ENCODE measurements at places on chromosomes 12 and 14.

DNA sequence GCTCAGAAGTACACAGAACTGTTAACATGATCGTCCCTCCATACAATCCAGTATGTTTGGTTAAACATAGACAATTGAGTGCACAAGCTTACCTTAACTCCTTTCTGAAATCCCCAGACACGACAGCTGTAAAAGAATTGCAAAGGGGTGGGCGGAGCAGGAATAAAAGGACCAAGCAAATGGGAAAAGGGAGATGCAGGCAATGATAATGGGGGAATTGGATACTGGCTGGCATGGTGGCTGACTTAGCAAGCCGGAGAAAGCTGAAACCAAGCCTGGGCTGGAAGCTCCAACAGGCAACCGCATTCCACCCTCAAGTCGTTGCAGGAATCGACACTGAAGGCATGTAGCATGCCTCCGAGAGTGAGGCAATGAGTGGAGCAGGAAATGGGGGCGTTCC lies 96.8 kb upstream of the TMEM132C start:
- no peak for DNase-seq

- DNase-seq = peak; percentile 58
Observed at GRCh38 chr14:104794631-104794992, 936 bp downstream of the AKT1 start.

- no peak for DNase-seq
Observed at GRCh38 chr12:74646831-74647230, 109.2 kb downstream of the ATXN7L3B start.

DNA sequence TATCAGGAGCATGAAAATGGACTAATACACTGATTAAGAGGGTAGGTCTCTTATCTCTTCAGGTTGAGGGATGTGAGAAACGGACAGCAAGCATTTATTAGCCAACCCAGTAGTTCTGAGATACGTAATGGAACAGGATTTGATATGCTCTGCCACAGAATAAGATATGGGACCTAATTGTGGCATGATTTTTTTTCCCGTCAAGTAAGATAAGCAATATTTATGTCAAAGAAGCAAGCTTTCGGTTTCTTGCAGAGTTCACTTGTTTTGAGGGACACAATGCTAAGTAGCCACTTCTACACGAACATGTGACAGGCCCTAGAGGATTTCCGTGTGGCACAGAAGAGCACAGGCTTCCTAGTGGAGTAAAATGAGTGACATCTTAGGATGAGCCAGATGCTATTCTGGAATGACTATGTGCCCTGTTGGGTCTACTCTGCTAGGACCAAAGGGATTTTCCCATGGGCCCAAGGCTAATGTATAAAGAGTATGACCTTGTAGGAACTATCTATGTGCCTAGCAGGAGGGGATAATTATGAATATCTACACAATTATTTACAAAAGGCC lies 57.9 kb downstream of the SLC38A1 start:
- DNase-seq = no peak

DNA sequence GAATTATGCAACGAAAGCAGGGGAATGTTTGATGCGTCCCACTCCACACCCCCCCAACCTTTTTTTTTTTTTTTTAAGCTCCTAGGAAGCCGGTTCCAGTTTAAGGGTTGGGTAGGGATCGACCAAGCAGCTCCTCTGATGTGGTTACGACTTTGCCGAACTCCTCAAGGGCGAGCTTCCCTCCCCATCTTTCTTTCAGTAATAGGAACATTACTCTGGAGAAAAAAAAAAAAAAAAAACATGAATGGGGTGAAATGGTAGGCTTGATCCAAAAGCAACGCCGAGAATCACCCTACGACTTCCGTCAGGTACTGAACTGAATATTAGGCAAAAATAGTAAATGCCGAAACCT lies 9.6 kb downstream of the BMP4 start:
- DNase-seq = no peak

DNA sequence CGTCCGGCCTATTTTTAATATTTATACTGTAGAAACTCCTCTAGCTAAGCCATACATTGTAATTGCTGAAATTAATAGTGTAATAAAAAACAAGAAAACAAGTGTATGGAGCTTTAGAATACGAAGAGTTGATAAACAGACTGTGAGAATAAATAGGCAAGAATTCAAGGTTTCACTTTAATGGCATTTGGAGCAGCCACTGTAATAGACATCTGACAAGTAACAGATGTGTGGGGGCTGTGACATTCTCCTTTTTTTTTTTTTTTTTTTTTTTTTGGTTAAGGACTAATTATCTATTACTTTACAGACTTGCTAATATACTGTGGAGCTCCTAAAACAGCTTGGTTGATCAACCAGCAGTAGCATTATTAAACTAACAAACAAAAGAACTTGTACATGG lies 42.1 kb upstream of the CFAP54 start:
- DNase-seq = no peak

DNA sequence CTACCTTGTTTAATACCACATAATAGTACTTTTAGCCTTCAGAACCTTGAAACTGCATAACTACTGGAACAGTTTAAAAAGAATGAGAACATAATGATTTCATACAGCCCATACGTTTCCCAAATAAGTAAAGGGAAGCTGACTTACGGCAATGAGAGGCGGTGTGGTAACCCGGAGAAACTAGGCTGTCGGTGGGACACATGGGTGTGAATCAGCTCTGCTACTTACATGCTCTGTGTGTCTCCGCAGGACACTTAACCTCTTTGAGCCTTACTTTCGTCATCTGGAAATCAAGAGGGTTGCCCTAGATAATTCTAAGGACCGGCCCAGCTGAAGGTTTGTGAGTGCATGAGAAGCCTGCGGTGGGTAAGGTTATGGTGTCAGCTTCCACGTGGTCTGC lies 49.3 kb upstream of the PLEKHG3 start:
- DNase-seq = no peak

DNA sequence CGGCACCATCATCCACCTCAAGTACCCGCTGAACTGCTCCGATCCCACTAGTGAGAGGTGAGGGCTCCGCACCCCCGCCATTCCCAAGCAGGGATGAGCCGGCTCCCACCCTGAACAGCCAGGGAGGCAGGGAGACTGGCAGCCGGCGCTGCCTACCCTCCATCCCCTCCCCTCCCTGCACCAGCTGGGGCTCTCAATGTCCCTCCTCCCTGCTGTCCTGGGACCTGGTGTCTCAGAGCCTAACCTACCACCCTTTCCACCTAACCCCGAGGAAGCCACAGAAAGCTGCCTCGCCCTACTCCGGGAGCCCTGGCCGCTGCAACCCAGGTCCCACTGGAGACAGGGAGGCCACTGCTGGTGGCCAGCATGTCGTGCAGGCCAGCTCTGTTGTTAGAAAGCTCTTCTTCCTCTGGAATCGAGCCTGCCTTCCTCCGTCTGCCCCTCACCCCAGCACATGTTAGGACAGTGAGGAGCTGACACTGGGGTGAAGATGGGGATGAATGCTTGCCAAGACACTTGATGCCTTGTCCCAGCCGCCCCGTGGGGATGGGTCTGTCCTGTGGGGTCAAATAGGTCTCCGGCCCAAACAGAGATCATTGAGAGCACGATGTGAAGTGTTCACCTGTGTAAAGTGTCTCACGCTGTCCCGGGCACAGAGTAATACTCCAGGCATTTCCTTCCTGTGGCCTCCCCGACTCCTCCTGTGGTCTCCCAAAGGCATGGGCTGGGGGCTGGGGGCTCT lies 1.1 kb downstream of the PTPN6 start:
- no peak for DNase-seq

GRCh38 chr12:73181244-73181643 lies 909.1 kb downstream of the TRHDE start:
- no peak for DNase-seq

- DNase-seq = no peak
Observed at GRCh38 chr12:68636268-68636667, 25.6 kb downstream of the RAP1B start.

DNA sequence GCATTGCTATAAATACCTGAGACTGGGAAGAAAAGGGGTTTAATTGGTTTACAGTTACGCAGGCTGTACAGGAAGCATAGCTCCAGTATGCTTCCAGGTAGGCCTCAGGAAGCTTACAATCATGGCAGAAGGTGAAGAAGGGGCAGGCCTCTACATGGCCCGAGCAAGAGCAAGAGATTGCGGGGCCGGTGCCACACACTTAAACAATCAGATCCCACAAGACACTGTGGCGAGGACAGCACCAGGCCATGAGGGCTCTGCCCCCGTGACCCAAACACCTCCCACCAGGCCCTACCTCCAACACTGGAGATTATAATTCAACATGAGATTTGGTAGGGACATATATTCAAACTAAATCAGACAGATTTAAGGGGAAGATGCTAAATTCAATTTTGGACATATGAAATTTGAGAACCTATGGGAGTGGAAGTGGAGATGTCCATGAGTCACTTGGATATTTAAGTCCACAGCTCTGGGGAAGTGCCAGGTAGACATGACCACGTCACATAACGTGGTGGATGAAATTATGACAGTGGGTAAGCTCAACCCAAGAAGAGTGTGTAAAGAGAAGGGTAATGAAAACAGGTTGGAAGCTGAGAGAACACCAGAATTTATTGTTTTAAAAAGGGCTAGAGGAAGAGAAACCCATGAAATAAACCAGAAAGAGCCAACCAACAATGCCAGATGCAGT lies 1.5 kb upstream of the LTA4H start:
- DNase-seq = no peak

DNA sequence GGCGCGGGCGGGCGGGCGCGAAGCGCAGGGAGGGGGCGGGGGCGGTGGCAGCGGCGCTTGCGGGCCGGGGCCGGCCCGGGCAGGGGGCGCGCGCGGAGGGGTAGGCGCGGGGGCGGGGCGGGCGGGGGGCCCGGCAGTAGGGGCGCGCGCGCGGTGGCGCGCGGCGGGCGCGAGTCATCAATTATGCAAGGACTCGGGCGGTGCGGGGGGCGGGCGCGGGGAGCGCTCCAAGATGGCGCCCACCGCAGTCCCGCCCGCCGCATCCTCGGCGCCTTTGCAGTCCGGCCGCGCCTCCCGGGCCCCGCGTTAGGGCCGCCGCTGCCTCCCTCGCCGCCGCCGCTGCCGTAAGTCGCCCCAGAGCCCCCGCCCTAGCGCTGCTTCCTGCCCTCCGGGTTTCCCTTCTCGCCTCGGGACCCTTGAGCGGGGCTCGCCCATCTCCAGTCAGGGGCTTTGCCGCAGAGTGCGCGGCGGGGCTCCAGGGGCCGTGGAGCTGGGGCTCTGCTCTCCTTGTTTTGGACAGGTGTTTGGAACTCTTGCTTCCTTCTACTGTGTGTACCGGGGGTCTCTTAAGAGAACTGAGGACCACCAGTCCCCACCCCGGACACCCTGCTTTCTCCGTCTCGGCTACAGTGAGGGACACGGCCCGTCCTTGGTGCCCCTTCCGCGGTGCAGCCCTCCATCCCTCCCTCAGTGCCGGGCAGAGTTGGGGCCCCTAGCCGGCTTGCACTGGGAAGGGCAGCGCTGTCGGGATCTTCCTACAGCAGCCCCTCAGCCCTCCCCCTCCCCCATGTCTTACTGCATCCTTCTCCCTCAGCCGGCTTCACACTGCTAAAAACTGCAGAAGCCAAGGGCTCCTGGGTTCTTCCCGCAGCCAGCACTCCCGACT lies at the start of gene SCN8A:
TSS of gene SCN8A (plus strand) at position 218 of the 886 bp plus-strand sequence. CDS start 71,585 bp downstream, outside the sequence.
- DNase-seq = peak; percentile 24
